ENCODE measurements at places on chromosomes 7 and 10.

GRCh38 chr7:114953724-114954123 lies 31.8 kb downstream of the MDFIC start:
- no peak for DNase-seq

- no peak for DNase-seq
Observed at GRCh38 chr10:103493916-103494877, 692 bp downstream of the NEURL1 start.

GRCh38 chr10:78870458-78870857 lies 198.3 kb upstream of the ZMIZ1 start:
- no peak for DNase-seq

DNA sequence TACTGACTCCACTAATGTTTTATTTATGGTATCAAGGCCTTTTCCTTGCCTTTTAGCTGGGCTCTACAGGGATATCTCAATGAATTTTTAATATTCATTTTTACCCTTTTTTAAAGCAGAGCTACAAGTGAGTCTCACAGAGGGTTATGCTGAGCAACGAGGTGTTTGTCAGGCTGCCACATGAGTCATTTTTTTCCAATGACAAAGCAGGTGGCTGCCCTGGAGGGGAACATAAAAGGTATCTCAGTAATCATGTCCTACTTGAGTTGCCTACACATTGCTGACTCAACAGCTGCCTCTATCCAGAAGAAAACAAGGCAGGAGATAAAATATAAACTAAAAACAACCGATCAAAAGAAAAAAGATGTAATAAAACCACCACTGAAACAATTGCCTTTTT lies 1004.9 kb upstream of the POT1 start:
- DNase-seq = peak; percentile 16

- DNase-seq = no peak
Observed at GRCh38 chr7:134692344-134692705, 45.7 kb downstream of the BPGM start.

- no peak for DNase-seq
Observed at GRCh38 chr7:148921806-148922205, 37.7 kb upstream of the EZH2 start.

- DNase-seq = no peak
Observed at GRCh38 chr7:75995996-75996395, 1.6 kb upstream of the TMEM120A start.

DNA sequence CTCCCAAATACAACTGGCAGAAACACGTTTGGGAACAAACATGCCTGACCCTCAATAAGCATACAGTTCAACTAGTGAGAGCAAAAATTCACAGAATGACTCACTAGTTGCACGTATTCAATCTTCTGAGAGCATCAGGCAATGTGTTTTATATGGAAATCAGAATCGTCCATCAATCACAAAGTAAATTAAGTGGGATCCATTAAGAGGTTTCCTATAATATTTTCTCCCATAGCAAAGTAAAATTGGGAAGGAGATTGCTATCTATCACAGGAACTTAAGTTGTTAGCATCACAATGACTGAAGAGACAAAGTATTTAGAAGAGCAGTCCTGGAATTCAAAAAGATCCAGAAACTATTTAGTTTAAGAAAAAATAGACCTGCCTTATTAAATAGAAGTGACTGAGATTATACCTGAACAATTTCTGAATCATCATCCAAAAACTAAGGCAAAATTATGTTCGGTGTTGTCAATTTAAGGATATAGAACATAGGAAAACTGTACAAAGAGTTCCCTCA lies 28.3 kb downstream of the INHBA start:
- DNase-seq = no peak

- no peak for DNase-seq
Observed at GRCh38 chr7:80499350-80499953, 12.4 kb downstream of the GNAT3 start.

DNA sequence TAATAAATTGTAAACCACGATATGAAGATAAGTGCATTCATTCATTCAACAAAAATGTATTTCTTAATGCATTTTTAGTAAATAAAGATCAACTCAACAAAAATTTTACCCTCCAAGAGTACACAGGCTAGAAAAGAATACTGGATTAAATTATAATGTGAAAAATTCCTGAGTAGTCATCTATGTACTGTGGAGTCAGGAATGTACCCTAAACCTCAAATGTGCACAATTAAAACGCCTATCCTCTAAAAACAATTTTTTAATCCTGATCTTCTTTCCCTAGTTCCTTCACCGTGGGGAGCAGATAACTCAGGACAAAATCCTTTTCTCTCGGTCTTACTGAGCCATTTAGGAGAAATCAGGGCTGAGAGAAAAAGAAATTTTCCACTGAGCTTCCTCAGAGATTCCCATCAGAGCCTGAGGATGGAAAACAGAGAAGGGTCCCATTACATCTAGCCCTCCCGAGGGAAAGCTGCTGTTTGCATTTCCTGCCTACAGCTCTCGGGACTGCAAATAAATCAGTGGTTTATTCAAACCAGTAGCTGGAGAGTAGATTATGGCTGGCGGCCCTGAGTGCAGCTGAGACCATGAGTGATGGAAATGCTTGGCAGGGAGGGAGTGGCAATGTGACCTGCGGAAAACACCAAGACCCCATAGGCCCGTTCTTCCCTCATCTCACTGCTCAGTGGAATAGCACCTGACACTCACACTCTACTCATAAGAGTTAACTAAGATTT lies 7.4 kb downstream of the TAS2R40 start:
- DNase-seq = no peak

DNA sequence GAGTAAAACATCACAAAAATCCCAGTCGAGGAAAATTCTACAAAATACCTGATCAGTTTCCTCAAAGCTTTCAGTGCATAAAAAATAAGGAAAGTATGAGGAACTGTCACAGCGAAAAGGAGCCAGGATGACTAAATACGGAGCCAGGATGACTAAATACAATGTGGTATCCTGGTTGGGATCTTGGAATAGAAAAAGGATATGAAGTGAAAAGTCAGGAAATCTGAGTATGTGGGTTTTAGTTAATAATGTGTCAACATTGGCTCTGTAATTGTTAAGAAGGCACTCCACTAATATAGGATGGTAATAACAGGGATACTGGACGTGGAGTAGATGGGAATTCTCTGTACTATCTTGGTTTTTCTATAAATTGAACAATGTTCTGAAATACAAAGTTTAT lies 175.5 kb downstream of the SUGCT start:
- DNase-seq = no peak

- DNase-seq = no peak
Observed at GRCh38 chr10:18829259-18829658, 170.0 kb downstream of the ARL5B start.

GRCh38 chr10:90788968-90789367 lies 68.9 kb downstream of the HTR7 start:
- no peak for DNase-seq

- no peak for DNase-seq
Observed at GRCh38 chr10:97796651-97797050, 24.9 kb upstream of the SFRP5 start.

GRCh38 chr10:113041841-113042750 lies 92.0 kb downstream of the TCF7L2 start:
- no peak for DNase-seq

- DNase-seq = peak; percentile 12
Observed at GRCh38 chr10:104254493-104255310, at the start of gene GSTO1. Gene GSTO1, plus strand, starts transcription at chr10:104254892. Its CDS starts 37 bp downstream, at chr10:104254929.

GRCh38 chr7:15764010-15764409 lies 77.5 kb upstream of the MEOX2 start:
- DNase-seq = no peak

GRCh38 chr7:35681231-35682029 lies 13.5 kb downstream of the HERPUD2 start:
- DNase-seq = no peak

DNA sequence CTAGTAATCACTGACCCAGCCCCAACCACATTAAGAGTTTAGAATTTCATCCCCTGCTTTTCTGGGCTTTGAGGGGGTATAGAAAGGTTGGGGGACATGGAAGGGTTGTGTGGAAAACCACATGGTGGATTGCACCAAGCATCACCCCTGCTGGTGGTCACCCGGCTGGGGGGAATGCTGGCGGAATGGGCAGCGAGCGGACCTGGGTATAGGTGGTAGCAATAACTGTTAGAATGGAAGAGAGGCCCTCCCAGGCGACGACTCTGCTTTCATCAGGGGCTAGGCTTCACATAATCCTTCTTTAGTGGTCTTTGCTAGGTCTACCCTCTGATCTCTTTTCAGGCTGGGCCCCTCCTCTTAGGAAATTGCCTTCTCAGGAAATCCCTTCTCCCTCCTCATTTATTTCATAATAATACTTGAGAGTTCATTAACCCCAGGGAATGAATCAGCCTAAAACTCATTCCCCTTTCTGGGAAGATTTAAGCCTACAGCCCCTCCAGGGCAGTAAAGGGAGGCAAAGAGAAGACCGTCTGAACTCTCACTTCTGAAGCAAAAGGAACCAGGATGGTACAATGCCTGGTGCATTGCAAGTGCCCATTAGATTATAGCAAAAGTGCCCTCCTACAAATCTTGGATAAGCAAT lies 90.7 kb upstream of the LEP start:
- DNase-seq = no peak

- DNase-seq = no peak
Observed at GRCh38 chr7:128402356-128402755, 7.4 kb downstream of the IMPDH1 start.

DNA sequence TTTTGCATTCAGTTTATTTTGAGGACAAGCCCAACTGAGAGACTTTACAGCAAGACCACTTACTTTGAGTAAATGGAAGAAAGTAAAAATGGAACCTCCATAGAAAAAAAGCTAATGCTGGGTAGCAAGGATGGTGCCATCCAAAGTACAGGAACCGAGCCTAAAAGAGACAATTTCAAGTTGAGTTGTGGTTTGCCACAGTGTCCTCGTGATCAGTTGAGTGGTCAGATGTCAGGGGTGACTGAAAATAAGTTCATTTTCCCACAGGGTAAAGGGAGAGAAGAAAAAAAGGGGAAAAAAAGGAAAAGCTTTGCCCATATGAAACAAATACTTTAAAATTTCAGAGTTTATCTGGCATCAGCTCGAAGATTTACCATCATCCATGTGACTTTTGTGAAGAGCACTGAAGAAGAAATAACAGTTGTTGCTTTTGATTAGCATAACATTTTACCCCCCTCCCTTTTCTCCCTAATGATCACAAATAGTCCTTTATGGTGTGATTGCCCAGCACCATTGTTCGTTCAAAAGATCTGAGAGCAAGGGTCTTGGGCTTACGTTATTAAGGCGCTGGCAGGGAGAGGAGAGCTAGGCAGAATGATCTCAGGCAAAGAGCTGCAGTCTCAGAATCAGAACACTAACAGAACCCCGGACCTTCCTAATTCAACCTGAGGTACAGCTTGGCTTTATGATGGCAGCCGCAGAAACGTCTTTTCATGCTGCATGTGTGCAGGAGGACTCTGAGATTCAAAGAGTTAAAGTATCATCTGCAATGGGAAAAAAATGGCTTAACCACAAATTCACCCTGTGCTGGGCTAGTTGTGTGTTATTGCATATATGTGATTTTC lies 338.1 kb downstream of the RNLS start:
- DNase-seq = no peak

DNA sequence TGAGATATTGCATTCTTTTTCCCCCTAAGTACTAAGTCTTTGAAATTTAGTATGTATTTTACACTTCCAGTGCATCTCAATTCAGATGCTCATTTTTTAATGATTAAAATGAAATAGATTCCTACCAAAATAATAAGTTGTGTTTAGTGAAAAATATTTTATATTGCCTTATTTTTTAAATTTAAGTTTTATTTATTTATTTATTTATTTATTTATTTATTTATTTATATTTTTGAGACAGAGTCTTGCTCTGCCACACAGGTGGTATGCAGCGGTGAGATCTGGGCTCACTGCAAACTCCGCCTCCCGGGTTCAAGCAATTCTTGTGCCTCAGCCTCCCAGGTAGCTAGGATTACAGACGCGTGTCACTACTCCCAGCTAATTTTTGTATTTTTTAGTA lies 95.5 kb downstream of the RPS24 start:
- no peak for DNase-seq

GRCh38 chr7:30644286-30644955 lies 37.8 kb downstream of the CRHR2 start:
- DNase-seq = no peak

DNA sequence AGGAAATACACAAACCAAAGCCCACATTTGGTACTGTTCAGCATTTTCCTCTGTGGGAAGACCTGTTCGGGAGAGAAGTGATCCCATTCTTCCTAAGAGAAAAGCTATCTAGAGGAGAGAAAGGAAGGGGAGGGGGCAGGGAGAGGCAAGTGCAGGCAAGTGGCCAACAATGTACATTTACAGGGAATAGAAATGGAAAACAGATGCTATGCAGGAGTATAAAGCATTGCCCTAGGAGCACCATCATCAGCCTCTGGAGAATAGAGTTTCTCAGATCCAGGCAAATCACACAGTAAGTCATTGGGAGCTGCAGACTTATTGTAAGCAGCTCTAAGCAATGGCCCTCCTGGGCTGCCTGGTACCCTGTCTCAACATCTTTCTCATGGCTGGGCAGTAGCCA lies 424.4 kb upstream of the AUTS2 start:
- no peak for DNase-seq

DNA sequence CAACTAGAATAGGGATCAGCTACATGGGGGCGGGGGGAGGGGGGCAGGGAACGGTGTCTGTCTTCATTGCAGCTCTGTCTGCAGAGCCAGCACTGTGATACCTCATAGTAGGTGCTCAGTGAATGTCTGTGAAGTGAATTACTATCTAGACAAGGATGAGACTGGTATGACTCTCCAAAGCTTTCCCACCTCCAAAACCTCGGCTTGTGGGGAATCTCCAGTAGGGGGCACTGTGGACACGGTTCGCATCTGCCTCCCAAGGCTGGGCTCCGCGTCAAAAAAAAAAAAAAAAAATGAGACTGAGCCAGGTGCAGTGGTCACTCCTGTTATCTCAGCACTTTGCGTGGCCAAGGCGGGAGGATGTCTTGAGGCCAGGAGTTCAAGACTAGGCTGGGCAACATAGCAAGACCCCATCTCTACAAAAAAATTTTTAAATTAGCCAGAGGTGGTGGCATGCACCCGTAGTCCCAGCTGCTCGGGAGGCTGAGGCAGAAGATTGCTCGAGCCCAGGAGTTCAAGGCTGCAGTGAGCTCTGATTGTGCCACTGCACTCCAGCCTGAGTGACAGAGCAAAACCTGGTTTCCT lies 9.6 kb downstream of the TRIM56 start:
- no peak for DNase-seq

- no peak for DNase-seq
Observed at GRCh38 chr10:16986082-16986405, 143.6 kb downstream of the CUBN start.

DNA sequence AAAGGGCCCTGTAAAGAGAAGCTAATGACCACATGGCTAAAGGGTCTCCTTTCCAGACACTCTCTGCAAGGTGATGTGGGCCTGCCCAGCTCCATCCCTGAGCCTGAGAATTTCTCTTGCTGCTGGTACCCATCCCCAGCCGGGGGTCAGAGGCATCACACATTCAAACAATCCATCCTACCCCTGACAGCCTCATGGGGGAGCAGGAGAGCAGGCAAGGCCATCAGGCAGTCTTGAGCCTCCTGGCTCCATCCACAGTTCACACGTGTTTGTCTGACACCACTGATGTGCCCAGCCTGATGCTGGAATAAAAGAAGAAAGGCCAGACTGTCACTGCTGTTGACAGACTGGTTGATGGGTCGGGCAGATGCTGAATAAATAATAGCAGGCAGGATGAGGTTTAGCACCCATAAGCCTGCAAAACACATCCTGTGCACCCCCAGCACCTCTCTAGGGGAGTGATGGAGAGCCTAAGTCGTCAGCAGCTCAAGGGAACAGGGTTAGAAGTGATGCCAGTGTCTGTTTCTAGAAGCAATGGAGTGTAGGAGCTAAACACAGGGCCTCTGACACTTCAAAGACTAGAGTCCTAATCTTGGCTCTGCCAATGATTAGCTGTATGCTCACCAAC lies 43.5 kb downstream of the TLL2 start:
- no peak for DNase-seq

GRCh38 chr7:112157072-112157471 lies 49.1 kb downstream of the DOCK4 start:
- DNase-seq = no peak
